ENCODE measurements at places on chromosomes 11 and 22.

DNA sequence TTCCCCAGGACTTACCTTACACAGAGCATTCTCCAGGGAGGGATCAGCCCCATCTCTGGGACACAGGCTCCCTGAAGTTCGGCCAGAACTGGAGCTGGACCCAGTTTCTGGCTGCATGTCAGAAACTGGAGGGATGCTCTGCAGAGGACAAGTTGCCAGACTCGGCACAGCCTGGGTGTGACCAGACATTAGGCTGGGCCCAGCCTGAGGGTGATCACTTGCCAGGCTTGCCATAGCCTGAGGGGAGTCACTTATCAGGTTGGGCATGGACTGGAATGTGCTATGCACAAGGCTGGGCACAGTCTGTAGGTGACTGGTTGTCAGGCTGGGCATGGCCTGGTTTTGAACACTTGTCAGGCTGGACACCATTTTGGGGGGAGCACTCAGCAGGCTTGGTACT is 30.7 kb upstream of the STK33 start:
- DNase-seq: no peak

DNA sequence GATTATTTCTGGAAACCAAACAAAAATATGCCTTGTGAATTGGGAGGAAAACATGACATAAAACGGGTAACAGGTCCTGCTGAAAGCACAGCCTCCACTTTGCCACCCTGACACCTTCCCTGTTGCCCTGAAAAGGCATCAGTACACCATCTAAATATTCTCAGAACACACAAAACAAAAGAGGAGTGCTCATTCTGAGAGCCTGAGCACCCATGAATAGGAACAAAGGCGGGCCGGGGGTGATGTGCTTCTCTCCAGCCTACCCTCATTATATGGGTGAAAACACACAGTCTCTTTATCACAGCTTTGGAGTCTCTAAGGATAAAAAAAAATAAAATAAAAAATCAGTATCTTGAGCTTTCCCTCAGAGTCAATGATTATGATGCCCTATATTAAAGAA is 19.7 kb downstream of the SCUBE2 start:
- no peak for DNase-seq

- DNase-seq: no peak
Observed at GRCh38 chr11:37957717-37958116, 1359.7 kb upstream of the RAG2 start.

GRCh38 chr11:48193876-48194275 is 22.7 kb upstream of the OR4B1 start:
- no peak for DNase-seq

- DNase-seq: no peak
Observed at GRCh38 chr11:1297576-1298473, 11.6 kb downstream of the TOLLIP start.

DNA sequence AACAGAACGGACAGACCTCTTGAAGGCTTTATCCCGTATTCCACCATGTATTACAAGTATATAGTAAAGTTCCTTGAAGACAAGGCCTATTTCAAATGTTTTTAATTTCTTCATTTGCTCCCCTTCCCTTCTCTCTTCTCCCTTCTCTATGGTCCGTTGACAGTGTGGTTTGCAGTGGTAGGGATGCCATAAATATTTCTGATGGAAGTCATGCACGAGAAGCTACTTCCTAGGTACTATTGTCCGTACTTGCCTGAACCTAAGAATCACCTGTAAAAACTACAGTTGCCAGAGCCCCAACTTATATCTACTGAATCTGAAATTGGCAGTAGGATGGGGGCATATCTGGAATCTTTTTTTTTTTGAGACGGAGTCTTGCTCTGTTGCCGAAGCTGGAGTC is 2.8 kb downstream of the PISD start:
- DNase-seq: no peak

GRCh38 chr11:67283481-67283963 is 5.6 kb upstream of the ANKRD13D start:
- no peak for DNase-seq

DNA sequence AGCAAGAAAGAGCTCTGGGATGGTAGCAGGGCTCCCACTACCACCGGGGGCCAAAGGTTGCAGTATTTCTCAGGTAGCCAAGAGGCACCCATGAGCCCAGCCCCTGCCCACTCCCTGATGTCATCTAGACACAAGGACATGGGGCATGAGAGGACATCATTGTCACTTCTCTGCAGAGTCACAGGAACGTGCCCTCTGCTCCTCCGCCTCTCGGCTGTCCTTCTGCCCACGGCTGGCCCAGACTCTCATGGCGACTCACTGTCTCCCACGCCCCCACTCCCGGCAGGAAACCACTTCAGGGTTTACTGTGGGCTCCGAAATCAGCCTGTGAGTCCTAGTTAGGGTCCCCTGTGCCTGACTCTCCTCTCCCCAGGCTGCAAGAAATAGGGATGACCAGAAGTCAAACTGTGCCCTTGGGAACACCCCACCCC is 1.8 kb upstream of the GAL start:
- DNase-seq: no peak

DNA sequence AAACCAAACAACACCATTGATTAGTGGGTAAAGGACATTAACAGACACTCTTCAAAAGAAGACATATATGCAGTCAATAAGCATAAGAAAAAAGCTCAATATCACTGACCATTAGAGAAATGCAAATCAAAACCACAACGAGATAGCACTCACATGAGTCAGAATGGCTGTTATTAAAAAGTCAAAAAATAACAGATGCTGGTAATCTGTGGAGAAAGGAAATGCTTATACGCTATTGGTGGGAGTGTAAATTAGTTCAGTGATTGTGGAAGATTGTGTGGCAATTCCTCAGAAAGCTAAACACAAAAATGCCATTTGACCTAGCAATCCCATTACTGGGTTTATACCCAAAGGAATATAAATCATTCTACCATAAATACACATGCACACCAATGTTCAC is 182.6 kb downstream of the TRPC6 start:
- DNase-seq: no peak

DNA sequence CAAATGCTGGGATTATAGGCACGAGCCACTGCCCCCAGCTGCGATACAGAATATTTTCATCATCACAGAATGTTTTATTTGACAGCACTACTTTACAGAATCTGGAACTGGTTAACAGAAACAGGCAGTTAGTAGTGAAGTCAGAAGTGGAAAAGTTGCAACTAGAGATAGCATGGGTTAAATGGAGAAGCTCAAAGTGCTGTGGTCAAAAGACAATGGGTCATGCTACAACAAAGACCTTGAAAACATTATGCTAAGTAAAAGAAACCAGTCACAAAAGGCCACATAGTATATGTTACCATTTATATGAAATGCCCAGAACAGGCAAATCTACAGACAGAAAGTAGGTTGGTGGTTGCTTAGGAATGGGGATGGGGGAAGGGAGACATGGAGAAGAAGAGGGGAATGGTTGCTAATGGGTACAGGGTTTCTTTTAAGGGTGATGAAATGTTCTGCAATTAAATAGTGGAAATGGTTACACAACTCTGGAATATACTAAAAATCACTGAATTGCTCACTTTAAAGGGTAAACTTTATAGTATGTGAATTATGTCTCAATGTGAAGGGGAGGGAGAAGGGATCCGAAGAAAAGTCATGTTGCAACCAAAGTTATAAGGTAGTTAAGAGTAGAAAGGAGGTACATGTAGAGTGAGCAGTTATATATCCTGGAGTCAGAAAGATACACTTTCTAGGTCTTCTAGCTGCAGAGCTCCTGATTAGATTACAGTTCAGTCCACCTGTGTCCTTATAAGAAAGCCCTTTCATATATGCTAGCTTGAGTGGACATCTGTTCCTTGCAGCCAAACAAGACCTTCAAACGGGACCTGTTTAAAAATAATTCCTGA is 46.3 kb upstream of the RAPSN start:
- no peak for DNase-seq

GRCh38 chr11:35343033-35343598 is 76.2 kb downstream of the SLC1A2 start:
- DNase-seq: no peak

GRCh38 chr11:132539590-132540368 is 992.5 kb downstream of the OPCML start:
- no peak for DNase-seq

DNA sequence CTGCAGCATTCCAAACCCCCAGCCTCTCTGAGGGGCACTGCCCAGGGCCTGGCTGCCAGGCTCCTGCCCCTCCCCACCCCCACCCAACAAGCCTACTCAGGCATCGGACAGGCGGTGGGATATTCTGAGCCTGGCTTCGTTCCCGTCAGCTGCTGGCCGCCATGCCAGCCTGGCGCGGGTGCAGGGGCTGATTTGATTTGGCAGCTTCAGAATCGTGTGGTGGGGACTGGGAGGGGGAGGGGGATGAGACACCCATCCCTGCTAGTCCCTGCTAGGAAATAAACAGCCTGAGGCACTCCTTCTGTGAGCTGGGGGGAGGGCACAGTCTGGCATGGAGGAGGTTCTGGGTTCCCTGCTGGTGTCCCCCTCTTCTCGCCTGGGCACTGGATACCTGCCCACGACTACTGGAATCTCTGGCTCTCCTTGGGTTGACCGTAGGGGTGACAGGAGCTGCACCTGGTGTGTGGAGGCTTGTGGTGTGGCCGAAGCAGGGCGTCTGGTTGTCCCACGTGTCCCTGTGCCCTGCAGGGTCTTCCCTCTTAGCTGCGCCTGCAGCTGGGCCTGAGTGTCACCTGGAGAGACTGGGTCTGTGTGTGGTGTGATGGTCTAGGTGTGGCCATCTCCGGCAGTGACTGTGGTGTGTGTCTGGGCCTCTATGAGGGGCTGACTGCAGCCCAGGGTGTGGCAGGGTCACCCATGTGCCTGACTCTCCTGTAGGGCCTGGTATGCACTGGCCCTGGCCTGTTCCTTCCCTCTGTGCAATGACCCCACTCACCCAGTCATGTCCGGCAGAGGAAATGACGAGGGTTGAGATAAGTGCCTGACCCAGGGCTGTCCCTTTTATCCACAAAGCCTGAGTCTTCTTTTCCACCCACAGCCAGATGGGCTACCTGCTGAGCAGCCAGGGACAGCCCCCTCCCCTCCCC is 42.2 kb downstream of the PDE2A start:
- no peak for DNase-seq

GRCh38 chr11:69682221-69682620 is 7.1 kb upstream of the LTO1 start:
- DNase-seq: no peak

- no peak for DNase-seq
Observed at GRCh38 chr11:44399968-44400367, 90.0 kb upstream of the ALX4 start.

GRCh38 chr22:22721681-22722354 is 77.4 kb downstream of the GGTLC2 start:
- no peak for DNase-seq

DNA sequence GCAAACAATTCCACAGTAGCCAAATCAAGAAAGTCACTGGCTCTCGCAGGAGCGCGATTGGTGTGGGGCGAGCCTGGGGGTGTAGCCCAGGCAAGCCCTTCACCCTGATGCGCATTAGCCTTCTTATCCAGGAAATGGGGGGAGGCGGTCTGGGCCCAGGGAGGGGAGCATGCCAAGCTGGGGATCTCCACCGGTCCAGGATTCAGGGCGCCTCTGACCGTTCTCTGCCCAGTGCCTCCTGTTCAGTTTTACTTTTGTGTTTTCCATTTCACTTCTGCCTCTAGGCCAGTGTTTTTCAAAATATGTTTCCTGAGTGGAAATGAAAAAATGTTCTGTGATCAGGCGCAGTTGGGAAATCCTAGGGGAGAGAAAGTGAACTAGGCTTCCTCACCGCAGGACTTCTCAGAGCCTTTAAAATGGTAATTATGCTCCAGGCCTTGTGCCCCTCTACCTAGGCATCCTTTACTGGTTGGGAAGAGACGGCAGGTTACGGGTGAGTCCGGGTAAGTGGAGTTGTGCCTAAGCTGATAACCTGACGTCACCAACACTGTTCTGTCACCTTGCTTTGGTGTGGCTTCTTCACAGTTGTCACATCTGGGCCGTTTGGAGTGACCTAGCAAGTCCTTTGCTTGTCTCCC is 18.4 kb downstream of the LRP5 start:
- no peak for DNase-seq

- no peak for DNase-seq
Observed at GRCh38 chr22:42365111-42365865, 66.9 kb downstream of the NFAM1 start.

- DNase-seq: no peak
Observed at GRCh38 chr11:125091877-125092664, 19.4 kb downstream of the TMEM218 start.

GRCh38 chr22:19151329-19152191 is 1.5 kb upstream of the GSC2 start:
- no peak for DNase-seq

GRCh38 chr11:69869311-69869939 is 50.2 kb upstream of the FGF3 start:
- DNase-seq: no peak

DNA sequence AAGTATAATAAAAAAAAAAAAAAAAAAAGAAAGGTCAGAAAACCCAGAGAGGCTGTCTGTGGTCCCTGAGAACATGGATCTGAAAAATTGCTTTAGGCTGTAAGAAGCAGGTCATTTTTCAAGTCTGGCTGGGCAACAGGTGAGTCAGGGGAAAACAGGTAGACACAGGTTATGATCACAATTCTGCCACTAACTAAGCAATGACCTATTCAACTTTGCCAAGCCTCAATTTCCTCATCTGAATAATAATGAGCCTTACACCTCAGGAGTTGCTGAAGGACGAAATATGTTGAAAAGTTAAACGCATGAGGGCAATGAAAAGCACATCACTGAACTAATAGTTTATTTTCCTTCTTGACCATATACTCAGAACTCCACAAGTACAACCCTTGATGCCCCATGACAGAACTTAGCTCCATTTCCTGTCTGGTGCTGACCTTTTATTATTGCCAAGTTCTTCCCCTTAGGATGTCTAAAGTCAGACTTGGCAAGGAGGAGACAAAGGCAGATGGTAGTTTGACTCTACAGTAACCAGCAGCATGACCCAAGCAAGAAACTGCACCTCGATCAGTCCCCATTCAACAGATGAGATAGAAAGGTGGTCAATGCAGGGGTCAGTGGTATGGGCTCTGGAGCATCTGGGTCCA is 93.6 kb downstream of the SYN3 start:
- DNase-seq: no peak

DNA sequence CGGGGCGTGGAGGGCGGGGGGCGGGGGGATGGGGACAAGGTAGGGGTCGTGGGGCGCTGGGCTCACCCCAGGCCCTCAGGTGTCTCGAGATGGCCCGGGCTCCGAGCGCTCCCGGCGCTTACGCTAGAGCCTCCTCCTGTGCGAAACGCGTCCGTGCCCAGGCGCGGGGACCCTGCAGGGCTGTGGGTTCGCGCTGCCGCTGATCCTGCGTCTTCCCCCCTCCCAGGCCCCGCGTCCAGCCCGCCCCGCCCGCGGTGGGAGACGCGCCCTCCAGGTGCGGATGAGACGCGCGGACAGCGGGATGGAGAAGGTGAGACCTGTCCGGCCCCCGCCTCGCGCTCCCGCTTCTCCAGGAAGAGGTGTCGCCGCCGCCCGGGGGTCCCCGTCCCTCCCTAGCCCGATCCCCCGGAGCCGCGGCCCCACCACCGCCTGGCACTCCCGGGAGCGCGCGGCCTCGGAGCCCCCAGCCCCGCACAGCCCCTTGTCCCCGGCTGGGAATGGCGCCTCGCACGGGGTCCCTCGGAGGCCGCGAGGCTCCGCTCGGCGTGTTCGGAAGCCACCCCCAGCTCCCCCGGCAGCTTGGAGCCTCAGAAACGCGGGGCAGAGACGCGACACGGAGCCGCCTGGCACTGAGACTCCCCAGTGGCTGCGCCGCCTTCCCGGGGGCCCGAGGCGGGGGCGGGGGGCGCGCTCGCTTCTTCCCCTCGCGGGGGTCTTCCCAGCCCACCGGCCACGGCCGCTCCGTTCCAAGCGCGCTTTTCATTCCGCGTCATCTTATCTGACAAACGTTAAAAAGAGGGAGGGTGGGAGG is 27.6 kb upstream of the TOLLIP start:
- DNase-seq: no peak
